ENCODE measurements at places on chromosomes 5 and 9.

DNA sequence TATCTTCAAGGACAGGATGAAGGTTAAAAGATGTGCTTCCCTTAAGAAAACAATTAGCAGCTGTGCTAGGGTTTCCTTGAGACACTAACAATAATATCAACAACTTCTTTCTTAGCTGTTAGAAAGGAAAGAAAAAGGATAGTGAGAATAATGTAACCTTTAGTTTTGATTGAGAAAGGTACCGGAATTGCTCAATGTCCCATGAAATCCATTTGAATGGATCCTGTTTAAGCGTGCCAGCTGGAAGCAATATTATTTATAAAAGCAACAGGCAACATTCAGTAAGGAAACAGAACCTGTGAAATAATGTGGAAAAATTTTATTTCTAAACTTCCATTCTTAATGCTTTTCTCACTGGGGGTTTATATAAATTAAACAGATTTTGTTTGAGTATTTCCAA, 120.9 kb downstream of the CCDC192 start:
- DNase-seq, result no peak

DNA sequence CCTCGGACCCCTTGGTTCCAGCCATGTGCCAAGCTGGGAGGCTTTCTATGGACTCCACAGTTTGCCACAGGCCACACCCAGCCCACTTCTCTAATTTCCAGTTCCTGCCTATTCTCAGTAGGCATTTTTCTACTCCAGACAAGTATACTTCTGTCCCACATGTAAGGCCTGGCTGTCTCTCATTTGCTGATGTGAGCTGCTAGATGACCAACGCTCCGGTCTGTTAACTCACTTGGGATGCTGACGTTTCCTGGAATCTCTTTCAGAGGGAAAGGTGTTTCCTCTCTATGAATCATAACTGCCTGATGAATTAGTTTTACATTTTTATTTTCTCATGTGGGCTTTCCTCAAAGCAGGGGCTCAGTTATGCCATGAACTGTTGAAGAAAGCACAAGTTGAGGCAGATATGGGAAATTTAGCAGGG, 36.3 kb downstream of the ERGIC1 start:
- DNase-seq, result no peak

DNA sequence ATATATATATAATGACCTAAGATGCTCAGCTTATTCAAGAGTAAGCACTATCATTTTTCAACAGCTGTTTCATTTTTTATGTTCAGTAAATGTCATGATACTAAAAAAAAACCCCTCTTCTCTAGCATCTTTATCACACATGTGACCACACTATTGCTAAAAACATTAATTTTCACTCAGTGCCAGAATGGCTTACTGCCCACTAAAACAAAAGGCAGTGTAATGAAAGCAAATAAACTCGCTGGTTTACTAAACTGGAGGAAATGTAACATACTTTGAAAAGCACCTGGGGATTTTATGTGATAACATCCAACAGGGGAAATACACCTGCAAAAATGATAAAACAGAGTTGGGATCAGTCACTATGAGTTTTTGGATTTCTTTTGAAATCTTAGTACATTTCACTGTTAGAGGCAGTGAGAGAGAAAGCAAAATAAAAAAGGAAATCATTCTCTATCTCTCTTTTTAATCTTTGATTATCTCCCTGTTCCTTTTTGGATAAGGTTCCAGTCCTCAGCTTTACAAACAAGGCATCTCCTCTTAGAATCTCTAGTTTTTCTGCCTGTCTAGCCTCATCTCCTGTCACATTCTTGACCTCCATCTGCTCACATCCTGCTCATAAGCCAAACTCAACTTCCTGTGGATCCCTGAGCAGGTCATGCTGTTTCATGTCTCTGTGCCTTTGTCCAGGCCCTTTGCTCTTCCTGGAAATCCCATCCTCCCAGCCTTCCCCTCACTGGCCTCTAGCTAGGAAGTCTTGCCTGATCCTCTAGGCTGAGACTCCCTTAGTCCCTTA, 338.0 kb downstream of the MAN2A1 start:
- DNase-seq, result no peak

GRCh38 chr5:10479154-10479721, 37.6 kb downstream of the ROPN1L start:
- DNase-seq, result no peak

DNA sequence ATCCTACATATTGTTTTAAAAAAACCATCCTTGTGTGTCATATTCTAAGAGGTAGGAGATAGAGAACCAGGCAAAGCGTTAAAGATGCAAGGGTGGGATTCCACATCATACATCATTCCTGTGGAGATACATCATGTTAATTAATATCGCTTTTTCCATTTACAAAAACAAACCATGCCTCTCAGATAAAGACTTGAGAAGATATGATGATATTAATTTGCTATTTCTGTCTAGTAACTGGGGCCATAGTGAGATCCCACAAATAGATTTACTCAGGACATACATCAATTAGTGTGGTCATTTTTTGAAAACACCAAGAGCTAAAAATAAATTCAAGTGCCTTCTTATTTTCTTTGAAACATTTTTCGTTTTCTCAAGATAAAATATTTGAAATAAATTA, 165.4 kb upstream of the TARS1 start:
- no peak for DNase-seq

DNA sequence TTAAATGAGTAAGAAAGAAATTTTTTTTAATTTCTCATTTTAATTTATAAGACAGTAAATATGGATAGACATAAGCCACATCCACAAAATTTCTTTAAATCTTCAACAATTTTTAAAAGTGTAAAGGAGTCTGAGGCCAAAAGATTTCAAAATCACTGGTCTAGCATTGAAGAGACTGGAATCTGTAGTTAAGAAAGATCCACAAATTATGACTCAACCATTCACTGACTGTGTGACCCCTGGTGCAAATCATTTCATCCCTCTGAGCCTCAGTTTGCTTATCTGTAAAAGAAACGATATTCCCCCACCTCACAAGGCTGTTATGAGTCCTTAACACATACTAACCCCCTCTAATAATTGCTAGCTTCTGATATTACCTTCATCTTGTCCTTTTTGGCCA, 98.5 kb downstream of the EBF1 start:
- no peak for DNase-seq

- DNase-seq, result no peak
Observed at GRCh38 chr5:109589986-109590385, 99.7 kb upstream of the MAN2A1 start.

DNA sequence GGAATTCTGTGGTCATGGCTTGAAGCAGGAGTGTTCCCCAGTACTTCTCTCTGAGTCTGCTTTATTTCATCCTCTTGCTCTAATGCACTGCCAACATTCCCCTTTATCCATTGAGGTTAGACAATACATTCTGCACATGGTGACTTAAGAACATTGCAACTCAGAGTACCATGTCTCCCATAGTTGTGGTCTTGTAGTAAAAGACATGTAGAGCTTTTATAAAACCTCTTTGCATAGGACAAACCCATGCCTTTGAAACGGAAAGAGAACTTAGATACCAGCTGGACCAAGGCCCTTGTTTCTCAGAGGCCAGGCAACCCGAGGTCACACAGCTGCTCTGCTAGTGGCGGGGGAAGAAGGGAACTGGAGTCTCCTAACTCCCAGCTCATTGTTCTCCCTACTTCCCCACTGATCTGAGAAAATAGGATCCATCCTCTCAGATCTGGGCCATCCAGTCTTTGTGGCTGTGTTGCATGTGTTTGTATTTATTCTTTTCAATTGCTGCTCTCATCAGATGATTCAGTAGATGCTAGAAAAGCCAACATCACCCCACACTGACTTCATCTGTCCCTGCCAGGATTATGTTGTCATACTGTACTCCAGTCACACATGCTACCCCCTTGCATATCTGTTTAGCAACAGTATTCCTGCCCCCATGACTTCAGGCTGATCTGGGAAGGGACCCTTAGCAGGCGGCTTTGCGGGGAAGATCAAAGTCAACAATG, 236.9 kb downstream of the SAXO1 start:
- DNase-seq, result no peak

GRCh38 chr5:67878933-67879332, 336.6 kb upstream of the PIK3R1 start:
- no peak for DNase-seq

- no peak for DNase-seq
Observed at GRCh38 chr5:140037012-140037411, 6.1 kb downstream of the NRG2 start.

- DNase-seq, result peak; percentile 35
Observed at GRCh38 chr5:143106174-143106573, 297.3 kb downstream of the NR3C1 start.

- no peak for DNase-seq
Observed at GRCh38 chr5:61719124-61719523, 387.1 kb downstream of the ZSWIM6 start.

- DNase-seq, result no peak
Observed at GRCh38 chr9:120536949-120537640, 42.9 kb downstream of the CDK5RAP2 start.

GRCh38 chr9:115411516-115411915, 293.6 kb upstream of the TNC start:
- DNase-seq, result no peak

Measured in WTC11 (cell line).